Caco-2 (cell line): ENCODE measurements at places on chromosomes 6 and 20. TPM values are rescaled to one million over a fixed set of nuclear protein-coding genes. Genes with fewer than 3 reads are reported as not detected.

- no peak overlapping the region for H3K4me3 ChIP-seq
- no peak for DNase-seq
- H3K4me1 ChIP-seq: no peaks in the 10 kb centered on the region
- H3K27me3 ChIP-seq: no peaks in the 10 kb centered on the region
- peaks cover 13% of the 10 kb centered on the region for H3K36me3 ChIP-seq
Measured at GRCh38 chr20:62893700-62894099, 32.1 kb upstream of the TCFL5 start.

- no peaks in the 10 kb centered on the region for H3K36me3 ChIP-seq
- no peak overlapping the region for H3K27ac ChIP-seq
- DNase-seq: no peak
- no peak overlapping the region for H3K4me3 ChIP-seq
- no peaks in the 10 kb centered on the region for H3K4me1 ChIP-seq
Measured at GRCh38 chr20:15889514-15890256, 683.6 kb downstream of the KIF16B start.

- peak overlapping the region; percentile 28 for H3K27ac ChIP-seq
- peaks cover 4% of the 10 kb centered on the region; the same call in 1 of the 2 replicates for H3K36me3 ChIP-seq
- H3K4me3 ChIP-seq: no peak overlapping the region
- peaks cover 9% of the 10 kb centered on the region; the same call in 1 of the 2 replicates for H3K4me1 ChIP-seq
- DNase-seq: no peak
Measured at GRCh38 chr6:154478021-154478700, 32.3 kb downstream of the CNKSR3 start.

- no peaks in the 10 kb centered on the region for H3K27me3 ChIP-seq
- H3K27ac ChIP-seq: peak overlapping the region; percentile 99
- H3K36me3 ChIP-seq: no peaks in the 10 kb centered on the region
- H3K4me1 ChIP-seq: peaks cover 34% of the 10 kb centered on the region
- H3K4me3 ChIP-seq: peak overlapping the region; percentile 48
Measured at GRCh38 chr20:34703424-34704176, 544 bp upstream of the TP53INP2 start.

DNA sequence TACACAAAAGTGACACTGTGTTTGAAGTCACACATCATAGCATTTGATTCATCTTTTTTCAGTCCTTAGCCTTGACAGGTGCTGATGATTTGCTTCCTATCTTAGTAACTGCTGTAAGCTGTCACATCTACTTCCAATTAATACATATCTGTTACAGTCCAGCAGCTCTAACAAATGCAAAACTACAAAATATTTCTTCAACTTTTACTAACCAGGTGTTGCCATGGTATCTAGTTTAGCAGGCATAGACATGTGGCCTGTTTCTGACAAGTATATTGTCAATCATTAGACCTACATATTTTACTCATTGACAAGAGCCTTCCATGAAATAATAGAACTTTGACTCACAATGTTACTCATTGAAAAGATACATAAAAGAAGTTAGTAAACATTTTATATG, 1159.7 kb downstream of the GRIK2 start:
- no peaks in the 10 kb centered on the region for H3K36me3 ChIP-seq
- H3K4me1 ChIP-seq: no peaks in the 10 kb centered on the region
- no peak overlapping the region for H3K4me3 ChIP-seq
- DNase-seq: no peak

DNA sequence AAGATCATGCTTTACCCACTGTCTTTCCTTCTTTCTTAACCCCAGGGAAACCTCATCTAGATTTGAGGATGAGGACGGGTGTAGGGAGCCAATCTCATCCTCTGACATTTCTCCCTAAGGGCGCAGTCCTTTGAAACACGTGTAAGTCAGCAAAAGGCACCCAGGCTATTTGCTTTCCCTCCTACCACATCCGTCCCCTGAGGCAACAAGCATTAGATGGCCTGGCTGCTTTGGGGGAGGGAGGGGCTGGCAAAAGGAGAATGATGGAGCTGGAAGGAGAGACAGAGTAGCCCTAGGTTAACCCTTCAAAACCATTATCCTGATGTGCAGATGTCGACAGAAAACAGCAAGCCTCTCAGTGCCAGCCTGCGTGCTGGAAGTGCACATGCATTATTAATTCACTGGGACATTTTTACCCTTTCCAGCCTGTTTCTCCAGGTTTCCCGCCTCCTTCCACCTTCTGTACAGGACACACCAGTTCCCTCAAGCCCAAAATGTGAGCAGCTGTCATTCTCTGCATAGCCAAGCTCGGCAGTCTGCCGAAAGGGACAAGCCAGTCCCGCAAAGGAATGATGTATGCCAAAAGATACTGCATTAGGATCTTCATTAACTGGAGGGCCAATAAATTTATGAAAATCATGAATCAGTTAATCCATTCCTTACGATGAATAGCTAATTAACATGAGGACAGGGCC, 547.2 kb downstream of the CD83 start:
- H3K27me3 ChIP-seq: no peaks in the 10 kb centered on the region
- no peak overlapping the region for H3K4me3 ChIP-seq
- H3K4me1 ChIP-seq: peaks cover 10% of the 10 kb centered on the region; the same call in 1 of the 2 replicates
- DNase-seq: peak; percentile 60
- H3K36me3 ChIP-seq: no peaks in the 10 kb centered on the region

DNA sequence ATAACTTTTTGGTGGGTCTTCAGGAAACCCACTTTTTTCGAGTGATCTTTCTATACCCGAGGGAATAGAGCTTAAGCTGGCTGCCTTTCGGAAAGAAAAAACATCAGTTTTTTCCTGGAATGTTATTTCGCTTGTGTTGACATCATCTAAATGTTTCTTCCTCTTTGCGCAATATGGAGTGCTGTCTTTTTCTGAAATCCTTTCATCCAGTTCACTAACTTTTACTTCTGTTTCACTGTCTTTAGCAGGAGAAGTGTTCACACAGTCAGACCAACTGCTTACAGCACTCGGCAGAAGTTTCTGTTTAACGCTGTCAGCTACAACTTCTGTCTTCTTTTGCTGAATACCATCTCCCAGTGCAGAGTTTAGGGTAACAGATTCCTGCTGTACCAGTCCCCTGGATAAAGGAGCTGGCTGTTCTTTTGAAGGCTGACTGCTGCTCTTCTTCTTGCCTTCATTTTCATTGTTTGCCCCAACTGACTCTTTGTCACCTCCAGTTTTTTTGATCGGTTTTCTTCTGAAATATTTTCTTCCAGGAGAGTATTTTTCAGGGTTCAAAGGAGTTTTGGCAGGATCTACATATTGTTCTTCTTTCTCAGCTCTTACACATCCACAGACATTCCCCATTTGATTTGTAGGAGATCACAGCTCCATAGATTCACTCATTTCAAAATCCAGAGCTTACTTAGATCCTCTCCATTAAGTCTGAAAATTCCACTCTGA, 50.0 kb upstream of the DST start:
- no peaks in the 10 kb centered on the region for H3K36me3 ChIP-seq
- peak overlapping the region; percentile 56 for H3K27ac ChIP-seq
- no peak for DNase-seq
- H3K4me3 ChIP-seq: peak overlapping the region; percentile 22
- H3K27me3 ChIP-seq: no peaks in the 10 kb centered on the region
- H3K4me1 ChIP-seq: peaks cover 48% of the 10 kb centered on the region

SLC22A1 gene
- total RNA-seq: 1.5 and 2.0 TPM in 2 replicates

- no peak overlapping the region for H3K27ac ChIP-seq
- H3K27me3 ChIP-seq: no peaks in the 10 kb centered on the region
- no peaks in the 10 kb centered on the region for H3K36me3 ChIP-seq
- no peak for DNase-seq
Measured at GRCh38 chr6:134331256-134331655, 13.3 kb upstream of the SGK1 start.
